ENCODE measurements at places on chromosomes 5 and 9.

DNA sequence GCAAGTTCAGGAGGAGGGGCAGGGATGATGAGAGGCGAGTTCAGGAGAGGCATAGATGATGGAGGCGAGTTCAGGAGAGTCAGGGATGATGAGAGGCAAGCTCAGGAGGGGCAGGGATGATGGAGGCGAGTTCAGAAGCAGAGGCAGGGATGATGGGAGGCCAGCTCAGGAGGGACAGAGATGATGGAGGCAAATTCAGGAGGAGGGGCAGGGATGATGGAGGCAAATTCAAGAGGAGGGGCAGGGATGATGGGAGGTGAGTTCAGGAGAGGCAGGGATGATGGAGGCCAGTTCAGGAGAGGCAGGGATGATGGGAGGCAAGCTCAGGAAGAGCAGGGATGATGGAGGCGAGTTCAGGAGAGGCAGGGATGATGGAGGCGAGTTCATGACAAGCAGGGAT is 17.8 kb upstream of the SPOCK1 start:
- DNase-seq: no peak

DNA sequence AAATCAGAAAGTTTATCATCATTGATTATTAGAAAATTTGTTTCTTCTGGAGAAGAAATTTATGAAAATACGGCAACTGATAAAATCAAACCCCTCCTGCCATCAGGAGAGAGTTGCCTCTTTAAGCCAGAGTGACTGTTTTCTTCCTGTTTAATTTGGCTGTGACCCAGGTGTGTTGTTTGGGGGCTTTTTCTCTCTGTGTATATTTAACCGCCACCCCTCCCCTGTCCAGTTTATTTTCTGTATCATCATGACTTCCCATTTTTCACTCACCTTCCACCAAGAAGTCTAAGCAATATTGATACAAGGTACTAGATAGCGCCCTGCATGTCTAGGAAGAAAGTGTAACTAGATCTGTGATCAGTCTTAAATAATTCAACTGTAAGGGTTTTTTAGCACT is 50.1 kb downstream of the FAM78A start:
- no peak for DNase-seq

GRCh38 chr9:2419347-2419746 is 202.2 kb upstream of the VLDLR start:
- DNase-seq: no peak

DNA sequence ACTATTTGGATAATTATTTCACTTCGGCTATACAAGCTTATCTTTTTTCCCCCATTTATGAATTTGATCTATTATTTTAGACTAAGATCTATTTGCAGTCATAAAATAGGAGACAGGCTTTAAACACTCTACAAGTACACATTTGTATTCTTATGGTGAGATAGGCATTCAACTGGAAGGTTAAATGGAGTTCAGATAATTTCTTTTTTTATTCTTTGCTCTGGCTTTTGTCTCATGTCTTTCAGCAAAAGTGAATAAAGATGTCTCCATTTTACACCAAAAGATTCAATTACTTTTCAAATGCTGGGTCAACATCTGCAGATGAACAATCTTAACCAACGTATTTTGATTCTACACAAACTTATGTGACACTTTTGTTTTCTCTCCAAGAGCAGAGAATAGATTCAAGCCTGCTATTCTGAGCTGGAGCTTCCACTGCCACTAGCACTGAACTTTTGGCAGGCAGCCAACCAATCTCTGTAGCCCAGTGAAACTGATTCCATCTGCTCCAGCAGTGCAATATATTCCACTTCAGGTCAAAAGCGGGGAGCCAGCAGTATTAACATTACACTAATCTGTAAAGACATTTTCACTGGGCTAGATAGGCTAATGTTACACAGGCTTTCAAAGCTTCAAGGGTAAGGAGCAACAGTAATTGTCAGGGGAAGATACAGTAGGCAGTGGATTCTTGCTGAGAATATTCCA is 452.0 kb upstream of the ZNF608 start:
- no peak for DNase-seq

GRCh38 chr5:129909225-129909624 is 5.0 kb downstream of the CHSY3 start:
- no peak for DNase-seq

DNA sequence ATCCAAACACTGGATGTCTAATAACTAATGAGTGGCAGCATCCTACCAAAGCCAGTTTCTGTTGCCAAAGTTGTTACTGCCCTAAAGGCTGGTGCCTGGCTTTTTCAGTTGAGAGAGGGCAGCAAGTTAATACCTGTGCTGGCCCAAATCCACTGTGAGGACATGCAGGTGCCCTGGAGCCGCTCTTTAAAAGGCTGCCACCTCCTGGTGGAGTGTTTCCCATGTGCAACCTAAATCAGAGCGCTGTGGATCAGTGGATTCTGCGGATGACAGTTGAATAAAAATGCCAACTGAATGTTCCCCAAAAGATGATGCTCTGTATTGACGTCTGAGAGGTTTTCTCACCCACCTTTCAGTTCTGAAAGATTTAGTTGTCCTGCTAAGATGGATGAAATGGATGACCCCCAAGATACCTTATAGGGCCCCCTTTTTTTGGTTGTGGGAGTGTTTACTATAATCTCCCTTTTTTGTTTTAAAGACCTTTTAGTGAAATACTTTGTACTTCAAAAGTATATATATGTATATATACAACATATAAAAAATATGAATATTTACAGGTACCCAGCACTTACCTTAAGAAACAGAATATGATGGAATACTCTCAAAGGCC is 146.4 kb downstream of the EGFLAM start:
- no peak for DNase-seq

DNA sequence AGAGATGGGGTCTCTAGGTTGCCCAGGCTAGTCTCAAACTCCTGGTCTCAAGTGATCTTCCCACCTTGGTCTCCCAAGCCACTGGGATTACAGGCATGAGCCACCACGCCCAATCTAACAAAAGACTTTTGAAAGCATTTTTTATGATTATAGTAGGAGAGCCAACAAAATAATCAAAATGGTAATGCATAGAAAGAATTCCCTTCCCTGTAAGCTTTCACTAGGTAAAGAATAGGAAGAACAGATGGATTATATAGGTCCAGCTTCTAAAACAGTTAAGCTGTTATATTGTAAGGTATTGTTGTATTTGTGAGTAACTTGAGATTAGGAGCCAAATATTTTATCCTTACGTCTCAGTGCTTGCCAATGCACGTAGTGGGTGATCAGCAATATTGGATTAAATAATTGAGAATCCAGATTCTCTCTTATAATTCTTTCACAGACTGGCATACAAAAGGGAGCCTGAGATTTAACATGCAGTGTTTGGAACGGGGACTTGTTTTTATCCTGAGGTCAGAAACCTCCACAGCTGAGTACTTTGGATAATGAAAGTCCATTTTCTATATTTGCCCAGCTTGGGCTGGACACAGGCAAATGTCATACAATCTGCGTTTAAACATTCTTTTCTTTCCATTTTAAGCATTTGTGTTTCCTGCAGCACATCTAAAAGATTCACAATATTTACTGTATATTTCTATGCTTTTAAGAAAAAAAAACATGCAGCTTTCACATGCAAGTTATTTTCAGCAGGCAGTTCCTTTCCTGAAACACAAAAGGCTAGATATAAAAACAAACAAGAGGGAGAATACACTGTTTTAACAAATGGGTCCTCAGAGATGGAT is 238.4 kb downstream of the ARRDC3 start:
- no peak for DNase-seq

GRCh38 chr9:72271613-72272478 is 93.2 kb downstream of the ZFAND5 start:
- peak; percentile 71 for DNase-seq

GRCh38 chr9:122382901-122383850 is 12.4 kb downstream of the PTGS1 start:
- no peak for DNase-seq

All from GM10248 (cell line).